ENCODE measurements at places on chromosomes 2 and 18.

- no peak for DNase-seq
These were observed 50.6 kb upstream of the GPC1 start for GRCh38 chr2:240384711-240385450.

DNA sequence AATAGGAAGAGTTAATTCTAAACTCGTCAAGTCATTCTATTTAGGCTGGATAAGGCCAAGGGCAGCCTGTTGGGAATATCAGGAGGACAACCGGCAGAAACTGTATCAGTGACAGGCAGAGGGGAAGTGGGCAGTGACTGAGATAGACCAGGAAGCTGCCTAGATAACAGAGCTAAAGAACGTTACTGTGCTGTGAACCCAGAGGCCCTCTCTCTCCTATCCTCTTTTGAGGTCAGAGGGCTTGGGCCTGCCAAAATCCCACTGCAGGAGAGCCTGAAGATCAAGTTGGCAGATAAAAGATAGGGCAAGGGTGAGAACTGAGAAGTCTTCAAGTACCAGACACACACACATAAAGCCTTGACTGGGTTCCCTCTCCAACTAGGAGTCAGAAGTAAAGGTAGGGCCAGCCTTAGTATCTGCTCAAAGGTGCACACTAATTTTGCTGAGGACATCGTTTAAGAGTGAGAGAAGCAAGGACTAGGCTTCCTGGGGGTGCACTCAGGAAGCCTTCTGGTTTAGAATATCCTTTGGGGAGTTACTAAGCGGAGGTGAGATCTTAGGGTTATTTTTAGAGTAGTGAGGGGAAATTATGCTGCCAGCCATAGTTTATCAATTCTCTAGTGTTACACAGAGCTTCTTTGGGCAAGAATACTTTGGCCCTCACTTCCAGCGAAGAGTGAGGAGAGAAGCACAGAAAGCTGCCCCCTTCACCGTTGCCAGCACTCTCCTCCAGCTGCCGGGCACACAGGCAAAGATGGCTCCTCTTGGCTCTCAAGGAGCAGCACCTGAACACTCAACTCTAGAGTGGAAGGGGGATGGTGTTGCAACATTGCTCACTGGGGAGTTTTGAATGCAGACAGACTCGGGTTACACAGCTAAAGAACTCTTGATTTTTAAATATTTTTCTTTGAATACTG is 9.8 kb downstream of the CAVIN2 start:
- DNase-seq = no peak

GRCh38 chr2:160816916-160817499 is 323.4 kb upstream of the RBMS1 start:
- no peak for DNase-seq

DNA sequence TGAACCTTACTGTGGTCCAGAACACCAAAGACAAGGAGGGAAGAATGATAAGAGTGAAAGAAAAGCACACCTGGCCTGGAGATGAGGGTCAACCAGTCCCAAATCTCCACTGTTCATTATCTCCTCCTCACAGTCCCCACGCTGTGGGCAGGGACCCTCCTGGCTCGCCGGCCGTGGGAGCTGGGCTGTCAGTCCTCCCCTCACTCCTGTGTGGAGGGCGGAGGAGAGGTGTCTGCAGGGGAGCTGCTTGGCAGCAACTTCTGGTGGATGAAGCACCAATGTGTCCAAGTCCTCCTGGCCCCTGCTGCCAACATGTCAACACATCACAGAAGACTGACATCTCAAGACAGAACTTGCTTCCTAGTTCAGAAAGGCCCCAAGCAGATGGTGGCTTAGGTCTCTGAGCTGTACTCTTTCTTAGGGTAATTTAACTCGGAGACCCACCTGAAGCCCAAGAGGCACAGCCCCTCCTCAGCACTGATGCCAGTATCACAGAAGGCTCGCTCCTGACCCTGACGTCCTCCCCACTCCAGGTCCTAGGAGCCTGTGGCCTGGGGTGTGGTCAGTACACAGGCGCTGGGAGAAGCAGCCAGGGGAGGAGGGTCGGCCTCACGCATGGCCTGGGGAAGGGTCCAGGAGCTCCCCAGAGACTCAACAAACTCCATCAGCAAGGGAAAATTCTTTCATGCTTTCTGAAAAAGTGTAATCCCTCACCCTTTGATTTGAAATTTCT is 54.5 kb downstream of the PARD6G start:
- DNase-seq = no peak

- DNase-seq = no peak
These were observed 29.3 kb upstream of the INSIG2 start for GRCh38 chr2:118058951-118059350.

DNA sequence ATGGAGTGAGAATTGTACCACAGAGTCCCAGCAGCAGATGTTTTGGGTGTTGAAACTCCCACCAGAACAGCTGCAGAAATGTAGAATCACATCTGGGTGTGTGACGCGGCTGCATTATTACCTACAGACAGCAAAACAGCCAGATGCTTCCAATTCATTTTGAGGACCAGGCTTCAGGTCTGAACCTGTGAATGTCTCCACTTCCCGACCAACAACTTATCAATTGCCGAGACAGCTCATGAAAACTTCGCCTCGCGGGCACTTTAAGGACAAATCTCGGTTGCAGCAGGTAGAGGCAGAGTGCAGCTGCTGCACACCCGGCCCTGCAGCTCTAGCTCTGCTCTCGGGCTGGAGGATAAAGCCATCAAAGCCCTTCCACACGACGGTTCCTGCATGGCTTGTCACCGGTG is 202.0 kb downstream of the HRH4 start:
- no peak for DNase-seq

DNA sequence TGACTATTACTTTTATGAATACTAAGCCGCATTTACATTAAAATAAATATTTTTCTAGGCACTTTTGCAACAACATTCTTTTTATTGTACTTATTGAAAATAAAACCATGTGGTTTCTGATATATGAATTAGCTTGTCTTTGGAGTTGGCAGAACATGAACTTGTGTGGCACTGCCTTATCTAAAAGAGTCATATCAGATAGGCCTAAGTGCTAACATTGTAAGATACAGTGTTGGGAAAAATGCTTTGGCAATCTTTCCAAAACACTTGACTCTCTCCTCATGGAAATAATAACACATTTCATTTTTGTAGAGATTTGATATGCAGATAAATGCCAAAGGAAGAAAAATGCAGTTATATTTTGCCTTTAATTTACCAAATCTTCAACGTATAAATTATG is 191.7 kb downstream of the ERBB4 start:
- no peak for DNase-seq

GRCh38 chr2:210844016-210844415 is 287.6 kb downstream of the CPS1 start:
- DNase-seq = no peak

DNA sequence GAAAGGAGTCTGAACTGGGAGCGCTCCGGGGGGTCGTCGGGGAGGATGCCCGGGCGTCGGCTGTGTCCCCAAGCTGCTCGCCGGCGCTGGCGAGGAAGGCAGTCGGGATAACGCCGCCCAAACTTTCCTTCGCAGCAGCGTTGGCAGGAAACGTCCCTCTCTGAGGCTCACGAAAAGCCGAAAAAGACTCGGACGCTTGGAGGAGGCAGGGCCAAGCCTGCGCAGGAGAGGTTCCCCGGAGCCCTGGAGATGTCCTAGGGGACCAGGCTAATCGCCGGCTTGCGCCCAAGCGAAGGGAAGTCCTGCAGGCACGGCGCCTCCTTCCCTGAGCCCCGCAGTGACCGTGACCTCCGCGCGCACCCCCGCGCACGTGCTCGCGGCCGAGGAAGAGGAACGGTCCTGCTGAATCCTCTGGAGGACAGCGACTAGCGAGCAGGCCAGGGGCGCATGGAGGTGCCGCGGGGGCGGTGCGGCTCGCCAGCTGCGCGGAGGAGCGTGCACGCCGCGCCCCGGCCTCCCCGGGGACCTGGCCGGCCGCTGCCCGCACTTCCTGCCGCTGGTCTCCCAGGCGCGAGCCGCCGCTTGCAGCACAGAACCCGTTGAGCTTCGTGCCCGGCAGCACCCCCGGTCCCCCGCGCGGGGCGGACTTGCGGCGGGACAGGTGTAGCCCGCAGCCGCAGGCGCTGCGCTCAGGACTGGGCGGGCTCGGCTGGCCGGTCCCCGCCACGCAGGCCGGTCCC is at the start of gene SH3RF3:
SH3RF3 (plus strand) TSS at position 590 of the 740 bp plus-strand sequence.
- DNase-seq = no peak

- no peak for DNase-seq
These were observed 1.7 kb downstream of the TMBIM1 start for GRCh38 chr2:218290316-218291261.

DNA sequence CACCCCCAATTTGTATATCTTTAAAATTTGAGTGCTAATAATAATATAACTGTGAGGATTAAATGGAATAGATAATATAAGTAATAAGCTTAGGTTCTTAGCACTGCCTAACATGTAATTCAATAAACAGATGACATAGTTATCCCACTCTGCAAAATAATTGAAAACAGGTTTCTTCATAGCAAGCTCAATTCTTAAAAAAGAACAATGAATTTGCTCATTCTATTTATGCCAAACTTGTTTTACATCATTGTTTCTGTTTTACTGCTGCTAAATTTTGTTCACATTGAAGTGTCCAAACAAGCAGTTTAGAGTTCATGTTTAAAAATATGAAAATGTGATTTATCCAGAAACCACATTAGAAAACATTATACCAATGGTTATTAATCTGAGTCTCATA is 217.0 kb downstream of the MBD5 start:
- DNase-seq = no peak

DNA sequence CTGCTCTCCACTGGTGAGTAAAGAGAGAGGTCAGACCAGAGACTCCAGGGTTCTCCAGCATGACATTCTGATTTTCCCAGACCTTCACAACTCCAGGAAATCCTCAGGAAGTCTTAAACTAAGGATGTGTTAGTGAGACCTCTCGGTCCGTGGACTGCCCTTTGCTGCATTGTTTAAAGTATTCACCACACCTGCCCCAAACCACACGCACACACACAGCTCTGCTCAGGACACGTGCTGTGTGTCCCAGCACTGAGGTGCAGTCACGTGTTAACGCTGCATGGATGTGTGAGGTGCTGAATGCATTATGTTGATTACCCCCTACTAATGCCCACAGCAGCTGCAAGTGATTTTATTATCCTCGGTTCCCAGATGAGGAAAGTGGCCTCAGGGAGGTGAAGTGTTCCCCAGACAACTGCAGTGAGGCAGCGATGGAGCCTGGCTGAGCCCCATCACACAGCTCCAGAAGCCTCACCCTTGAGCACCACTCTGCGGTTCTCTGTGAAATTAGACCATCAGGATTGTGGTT is 68.4 kb downstream of the TRAPPC12 start:
- DNase-seq = no peak

DNA sequence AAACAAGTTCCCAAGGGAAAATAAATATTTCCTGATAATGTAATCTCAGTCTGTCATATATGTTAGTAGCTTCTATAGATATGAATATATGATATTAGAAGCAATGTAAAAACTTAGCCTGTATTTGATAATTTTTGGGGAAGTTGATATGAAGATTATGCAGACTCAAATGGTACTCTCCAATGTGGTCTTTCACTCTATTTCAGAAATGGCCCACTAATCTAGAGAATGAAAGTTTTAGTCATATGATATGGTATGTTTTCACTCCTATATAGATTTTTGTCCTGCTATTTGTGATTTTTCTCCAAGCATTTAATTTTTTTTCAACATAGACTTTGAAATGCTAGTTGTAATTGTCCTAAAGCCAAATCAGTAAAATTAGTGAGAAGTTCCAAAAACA is 236.7 kb upstream of the BOD1L2 start:
- DNase-seq = no peak

DNA sequence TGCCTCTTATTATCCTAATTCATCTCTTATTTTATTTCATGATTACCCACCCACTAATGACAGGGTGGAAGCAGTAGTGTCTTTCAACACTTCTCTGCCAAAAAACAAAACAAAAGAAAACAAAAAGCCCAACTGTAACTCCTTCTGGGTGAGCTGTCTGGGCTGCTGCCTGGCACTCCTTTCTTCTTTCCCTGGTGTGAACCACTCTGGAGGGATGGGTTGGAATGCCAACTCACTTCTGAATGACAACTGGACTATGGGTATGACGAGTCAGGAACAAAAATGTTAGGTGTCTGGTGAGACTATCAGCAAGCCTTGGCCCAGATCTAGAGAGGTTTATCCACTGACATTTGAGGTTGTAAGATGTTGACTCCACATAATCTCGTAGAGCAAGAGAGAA is 88.3 kb upstream of the ITGB6 start:
- no peak for DNase-seq

GRCh38 chr2:229701716-229702115 is 12.6 kb downstream of the DNER start:
- no peak for DNase-seq

- DNase-seq = no peak
These were observed 1548.1 kb upstream of the LRRTM1 start for GRCh38 chr2:81852651-81853050.

DNA sequence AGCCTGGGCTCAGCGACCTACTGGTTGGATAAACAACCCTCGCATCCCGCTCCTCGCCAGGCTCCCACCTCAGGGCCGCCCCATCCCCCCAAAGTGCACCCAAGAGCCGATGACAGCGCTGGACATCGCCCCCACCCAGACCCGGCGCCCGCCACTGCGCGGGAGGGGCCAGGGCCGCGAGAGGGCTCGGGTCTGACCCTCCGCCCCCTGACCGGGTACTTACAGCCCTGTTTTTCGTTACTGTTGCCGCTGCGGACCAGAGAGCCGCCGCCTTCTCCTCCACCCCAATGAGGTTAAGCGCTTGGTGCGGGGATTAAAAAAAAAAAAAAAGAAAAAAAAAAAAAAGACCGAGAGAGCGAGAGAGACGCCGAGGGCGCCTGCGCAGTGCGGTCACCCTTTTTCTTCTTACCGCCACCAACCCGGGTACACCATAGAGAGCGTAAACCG is at the start of gene CLASP1:
CLASP1 (minus strand) TSS at position 314 of the 447 bp plus-strand sequence. CDS start 43,567 bp downstream, outside the sequence.
- peak; percentile 26 for DNase-seq

GRCh38 chr2:38523728-38524437 is 78.8 kb downstream of the HNRNPLL start:
- DNase-seq = no peak

DNA sequence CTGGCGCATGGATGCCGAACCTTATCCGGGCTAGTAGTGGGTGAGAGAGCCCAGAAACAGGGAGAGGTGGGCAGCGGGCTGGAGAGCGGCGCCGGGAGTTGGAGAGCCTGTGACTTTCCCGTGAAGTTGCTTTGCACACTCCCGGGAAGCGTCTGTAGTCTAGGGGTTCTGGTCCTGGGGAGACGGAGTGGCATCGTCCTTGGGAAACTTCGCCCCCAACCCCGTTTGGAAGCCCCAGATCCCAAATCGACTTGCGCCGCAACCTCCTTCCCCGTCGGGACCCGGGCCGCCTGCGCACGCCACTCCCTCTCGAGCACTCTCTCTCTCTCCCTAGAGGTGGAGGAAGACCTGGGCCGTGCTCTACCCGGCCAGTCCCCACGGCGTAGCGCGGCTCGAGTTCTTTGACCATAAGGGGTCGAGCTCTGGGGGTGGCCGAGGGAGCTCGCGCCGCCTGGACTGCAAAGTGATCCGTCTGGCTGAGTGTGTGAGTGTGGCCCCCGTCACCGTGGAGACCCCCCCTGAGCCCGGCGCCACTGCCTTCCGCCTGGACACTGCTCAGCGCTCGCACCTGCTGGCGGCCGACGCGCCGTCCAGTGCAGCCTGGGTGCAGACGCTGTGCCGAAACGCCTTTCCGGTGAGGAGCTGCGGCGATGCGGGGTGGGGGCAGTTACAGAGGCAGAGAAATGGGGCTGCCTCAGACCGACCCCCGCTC is 456 bp downstream of the DOK1 start:
- DNase-seq = peak; percentile 22
